ENCODE measurements at places on chromosomes 13 and 19. TPM values are rescaled to one million over a fixed set of nuclear protein-coding genes. Genes with fewer than 3 reads are reported as not detected.
A peak's percentile ranks its signal among the peaks of the same experiment; 100 is the strongest.

The LILRB5 gene
- 7.7 TPM for total RNA-seq

The C19orf25 gene
- 18.3 TPM for total RNA-seq

The ZNF254 gene
- total RNA-seq = 8.6 TPM

GRCh38 chr19:2108251-2109016 lies 11.7 kb downstream of the IZUMO4 start:
- no peak for DNase-seq

- DNase-seq = no peak
These were observed 1.2 kb downstream of the PSPC1 start for GRCh38 chr13:19781526-19781925.

The CCNE1 gene
- 4.1 TPM for total RNA-seq

- peak; percentile 25 for DNase-seq
These were observed 6.1 kb upstream of the C13orf46 start for GRCh38 chr13:113979791-113980471.

- DNase-seq = no peak
These were observed 276.8 kb downstream of the TSHZ3 start for GRCh38 chr19:31072451-31072850.

DNA sequence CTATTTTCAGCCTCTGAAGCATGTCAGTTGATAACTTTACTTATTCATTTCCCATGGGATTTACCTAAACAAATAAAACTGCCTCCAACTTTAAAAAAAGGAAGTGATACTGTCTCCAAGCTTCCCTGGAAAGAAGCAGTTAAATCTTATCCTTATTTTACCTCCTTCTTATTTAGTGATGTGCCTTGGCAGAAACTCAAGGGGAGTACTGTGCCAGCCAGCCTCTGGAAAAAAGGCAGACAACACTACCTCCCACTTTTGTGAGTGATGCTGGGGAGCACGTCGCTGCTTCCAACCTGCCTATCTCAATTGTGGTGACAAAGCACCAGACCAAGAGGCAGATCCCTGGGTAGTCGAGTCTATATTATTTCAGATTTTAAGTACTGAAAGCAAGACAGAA lies 765.6 kb downstream of the DIAPH3 start:
- DNase-seq = no peak

The MED29 gene
- 22.1 TPM for total RNA-seq

GRCh38 chr13:34513526-34513925 lies 428.5 kb upstream of the NBEA start:
- DNase-seq = no peak

The CEACAM7 gene
- total RNA-seq = not detected

DNA sequence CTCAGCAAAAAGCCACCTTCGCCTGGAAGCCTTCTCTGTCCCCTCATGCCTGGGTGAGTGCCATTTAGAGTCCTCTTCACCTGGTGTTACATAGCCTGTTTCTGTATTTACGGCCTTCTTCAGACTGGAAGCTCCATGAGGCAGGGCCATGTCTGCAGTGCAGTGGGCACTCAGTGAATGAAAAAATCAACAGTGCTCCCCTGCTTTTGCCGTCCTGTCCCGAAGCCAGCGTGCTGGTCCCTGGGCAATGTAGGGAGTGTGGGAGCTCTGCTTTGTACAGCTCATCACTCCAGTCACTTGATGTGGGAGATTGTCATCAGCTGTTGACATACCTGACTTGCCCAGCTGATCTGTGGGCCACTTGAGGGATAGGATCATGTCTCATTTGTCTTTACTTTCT lies 129.0 kb upstream of the TSHZ3 start:
- DNase-seq = no peak

GRCh38 chr13:97535614-97536013 lies 101.6 kb downstream of the RAP2A start:
- no peak for DNase-seq

The ZNF836 gene
- 7.0 TPM for total RNA-seq

GRCh38 chr13:111598747-111599146 lies 278.3 kb downstream of the TEX29 start:
- DNase-seq = no peak

- DNase-seq = no peak
These were observed 14.2 kb downstream of the B3GNT8 start for GRCh38 chr19:41412953-41413352.
